KBM-7 (cell line): ENCODE measurements at places on chromosomes 5 and 9.
A peak's percentile ranks its signal among the peaks of the same experiment; 100 is the strongest.

DNA sequence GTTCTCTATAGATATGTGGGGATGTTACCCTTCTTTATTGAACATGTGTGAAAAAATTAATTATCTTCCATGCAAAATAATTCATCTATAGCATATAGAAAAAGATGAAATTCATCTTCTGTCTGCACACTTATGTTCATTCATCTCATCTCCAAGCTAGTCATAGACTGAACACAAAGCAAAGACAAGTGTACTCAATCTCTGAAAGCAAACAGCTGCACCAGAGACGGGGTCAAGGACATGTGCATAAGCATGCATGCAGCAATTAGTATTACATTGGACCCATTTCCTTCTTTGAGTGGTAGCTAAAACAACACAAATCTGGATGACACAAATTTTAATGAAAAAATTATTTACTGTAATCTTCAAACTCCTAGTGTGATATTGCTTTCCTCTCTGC, 547.0 kb upstream of the COX7C start:
- DNase-seq = no peak

DNA sequence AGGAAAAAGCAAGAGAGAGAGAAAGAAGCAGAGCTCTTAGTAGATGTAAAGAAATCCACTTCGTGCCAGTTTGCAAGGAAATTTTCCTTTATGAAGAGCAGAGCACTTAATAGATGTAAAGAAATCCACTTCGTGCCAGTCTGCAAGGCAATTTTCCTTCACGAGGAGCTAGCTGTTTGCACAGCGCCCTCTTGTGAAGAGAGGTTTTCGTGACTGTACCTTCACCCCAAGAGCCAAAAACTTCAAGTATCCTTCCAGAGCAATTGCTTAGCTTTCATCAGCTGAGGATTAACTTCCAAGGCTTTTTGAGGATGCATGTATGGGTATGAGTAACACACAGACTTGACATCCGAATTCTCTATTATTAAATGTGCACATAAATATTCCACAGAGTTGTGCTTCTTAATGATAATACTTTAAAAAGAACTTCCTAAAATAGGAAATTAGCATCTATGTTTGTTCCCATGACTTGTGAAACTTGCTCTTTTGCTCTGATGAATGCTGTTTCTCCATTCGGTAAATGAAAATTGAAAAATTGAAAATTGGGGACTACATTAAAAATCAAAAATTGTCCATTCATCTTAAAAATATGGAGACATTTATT, 525.6 kb downstream of the PDE4D start:
- DNase-seq = peak; percentile 80

GRCh38 chr5:159402856-159403255, 72.6 kb upstream of the IL12B start:
- DNase-seq = no peak

DNA sequence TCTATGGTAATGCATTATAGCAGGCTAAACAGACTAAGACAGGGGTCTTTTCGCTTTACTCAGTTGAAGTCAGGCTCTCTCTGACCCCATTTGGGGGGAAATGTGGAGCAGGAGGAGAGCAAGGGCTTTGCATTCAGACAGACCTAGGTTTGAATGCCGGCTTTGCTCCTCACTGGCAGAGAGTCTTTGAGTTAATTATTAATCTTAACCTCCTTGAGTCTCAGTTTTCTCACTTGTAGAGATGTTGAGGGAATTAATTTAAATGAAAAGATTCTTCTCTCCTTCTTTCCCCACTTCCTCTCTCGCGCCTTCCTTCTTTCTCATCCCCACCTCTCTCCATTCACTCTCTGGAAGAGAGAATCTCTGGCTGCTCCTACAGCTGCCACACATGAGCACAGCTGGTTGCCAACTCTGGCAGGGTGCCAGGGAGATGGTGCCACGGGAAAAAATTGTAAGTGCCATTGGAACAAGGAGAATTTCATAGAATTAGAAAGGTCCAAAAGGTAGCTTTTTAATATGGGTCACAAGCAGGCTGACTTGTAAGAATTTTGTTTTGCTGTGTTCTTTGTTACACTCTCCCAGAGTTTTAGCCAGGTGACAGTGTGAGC, 25.2 kb upstream of the GLRA1 start:
- DNase-seq = no peak

GRCh38 chr9:88534456-88535225, at the start of gene NXNL2:
Gene NXNL2 (plus strand): TSS chr9:88535178. CDS start chr9:88535435, 257 bp downstream.
- DNase-seq = peak; percentile 41

DNA sequence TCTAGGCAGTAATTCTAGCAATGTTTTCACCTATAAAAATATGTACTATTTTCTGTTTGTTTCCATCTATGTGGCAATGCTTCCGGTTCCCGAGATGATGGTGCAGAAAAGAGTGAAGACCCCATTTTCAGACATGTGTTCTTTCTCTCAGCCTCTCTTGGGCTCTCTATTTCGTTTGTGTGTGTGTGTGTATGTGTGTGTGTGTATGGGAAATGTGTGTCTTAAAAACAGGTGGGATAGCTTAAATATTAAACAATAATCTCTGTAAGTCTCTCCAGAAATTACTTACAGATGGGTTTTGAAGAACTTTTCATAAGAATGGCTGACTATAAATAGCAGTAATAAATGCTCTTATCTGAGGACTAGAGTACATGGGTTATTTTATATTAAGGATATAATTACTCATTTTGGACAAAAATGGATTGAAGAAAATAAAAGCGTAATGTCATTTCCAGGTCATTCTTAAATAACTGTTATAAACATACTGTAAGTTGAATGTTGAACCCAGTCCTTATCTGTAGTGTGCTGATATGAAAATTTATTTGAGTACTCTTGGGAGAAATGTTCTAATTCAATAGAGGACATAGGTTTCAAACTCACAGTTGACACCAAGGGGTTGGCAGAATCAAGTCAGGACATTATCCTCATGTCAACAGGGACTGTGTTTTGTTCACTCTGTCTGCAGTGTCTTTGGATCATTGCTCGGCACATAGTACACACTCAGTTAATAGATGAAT, 31.1 kb downstream of the PCSK5 start:
- no peak for DNase-seq

GRCh38 chr9:89686126-89686525, 81.3 kb downstream of the GADD45G start:
- no peak for DNase-seq
